ENCODE measurements at places on chromosomes 16 and 17.

DNA sequence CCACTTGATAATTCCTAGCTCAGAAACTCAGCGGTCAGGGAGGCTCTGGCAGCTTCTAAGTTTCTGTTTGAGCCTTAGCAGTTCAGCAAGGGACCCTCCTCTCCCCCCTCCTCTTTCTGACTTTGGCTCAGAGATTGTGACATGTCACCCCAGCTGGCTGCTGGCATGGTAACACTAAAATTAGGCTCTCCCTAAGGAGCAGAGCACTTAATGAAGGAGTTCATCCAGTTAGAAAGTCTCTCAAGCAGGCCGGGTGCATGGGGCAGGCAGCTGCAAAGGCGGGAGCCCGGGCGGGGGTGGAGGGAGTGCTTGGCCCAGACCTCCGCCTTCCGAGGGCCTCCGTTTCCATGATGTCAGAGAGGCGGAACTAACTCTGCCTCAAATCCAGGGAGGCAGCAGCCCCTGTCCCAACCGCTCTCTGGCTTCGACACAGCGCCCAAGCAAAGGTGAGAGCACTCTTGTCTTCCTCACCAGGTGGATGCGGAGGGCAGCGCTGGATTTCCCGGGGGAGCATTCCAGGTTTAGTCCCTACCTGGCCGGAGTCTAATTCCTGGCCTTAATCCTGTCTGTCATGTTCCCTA, 128.0 kb upstream of the PLCG2 start:
- DNase-seq: no peak

DNA sequence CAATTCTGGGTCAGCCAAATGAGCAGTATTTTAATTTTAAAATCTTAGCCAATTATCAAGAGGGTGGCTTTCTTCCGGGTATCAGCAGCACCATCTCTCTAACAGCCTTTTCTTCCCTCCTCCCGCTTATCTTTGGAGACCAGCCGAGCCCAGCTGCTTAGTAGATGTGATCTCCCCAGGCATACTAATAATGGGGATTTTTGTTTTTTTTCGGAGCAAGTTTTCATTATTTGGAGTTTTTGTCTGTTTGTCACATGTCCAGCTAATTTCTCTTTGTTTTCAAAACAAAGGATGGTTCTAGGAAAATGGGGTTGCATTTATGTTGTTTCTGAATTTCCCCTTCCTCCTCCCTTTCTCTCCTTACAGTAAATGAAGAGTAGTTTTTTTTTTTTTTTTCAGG, 170.5 kb upstream of the MPHOSPH6 start:
- DNase-seq: no peak

- DNase-seq: peak; percentile 65
These were observed 354.1 kb downstream of the SEC14L1 start for GRCh38 chr17:77494664-77495435.

DNA sequence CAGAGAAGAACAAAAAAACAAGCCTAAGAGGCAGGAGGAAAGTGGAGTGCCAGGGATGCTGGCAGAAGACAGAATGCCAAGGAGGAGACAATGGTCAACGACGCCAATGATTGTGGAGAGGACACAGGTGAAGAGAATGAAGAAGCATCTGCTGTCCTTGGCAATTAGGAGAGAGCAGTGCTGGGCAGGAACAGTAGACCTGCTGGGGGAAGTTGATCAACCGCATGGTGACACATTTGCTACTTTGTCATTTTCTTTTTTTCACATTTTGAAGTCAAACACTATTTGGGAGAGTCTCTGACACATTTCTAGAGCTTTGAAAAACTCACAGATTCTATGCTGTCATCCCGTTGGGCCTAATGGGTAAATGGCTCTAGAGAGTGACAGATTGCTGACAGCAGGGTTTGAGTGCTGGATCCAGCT, 1.1 kb upstream of the PIK3R6 start:
- no peak for DNase-seq

GRCh38 chr17:38601539-38602351, 4.0 kb downstream of the SRCIN1 start:
- no peak for DNase-seq

GRCh38 chr17:73187203-73187769, 5.6 kb upstream of the COG1 start:
- no peak for DNase-seq

DNA sequence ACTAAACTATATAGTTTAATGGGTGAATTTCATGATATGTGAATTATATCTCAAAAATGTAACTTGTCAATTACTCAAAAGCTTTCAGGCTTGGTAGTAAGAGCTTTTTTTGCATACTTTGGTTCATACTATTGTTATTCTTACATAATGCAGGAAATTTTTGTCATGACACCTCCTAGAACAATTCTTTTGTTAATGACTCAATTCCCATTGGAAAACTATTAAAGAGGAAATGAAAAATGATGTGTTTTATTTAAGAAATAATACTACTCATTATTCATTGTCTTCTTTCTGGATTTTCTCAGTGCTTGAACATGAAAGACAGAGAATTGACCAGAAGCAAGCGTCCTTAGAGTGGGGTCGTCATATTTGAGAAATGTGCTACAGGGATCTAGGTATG, 196.4 kb upstream of the KCNJ16 start:
- DNase-seq: no peak

GRCh38 chr17:53765609-53766008, 57.1 kb upstream of the KIF2B start:
- DNase-seq: no peak

- no peak for DNase-seq
These were observed 46.7 kb downstream of the PIPOX start for GRCh38 chr17:29089601-29090044.

- DNase-seq: no peak
These were observed 58.6 kb downstream of the ENGASE start for GRCh38 chr17:79133214-79133613.

- DNase-seq: peak; percentile 69
These were observed at the start of gene SIAH1 for GRCh38 chr16:48385253-48386150. TSS of gene SIAH1 (minus strand) at chr16:48385413. CDS start at chr16:48362428, 22,985 bp downstream.

GRCh38 chr16:67514382-67514828, 14.2 kb upstream of the RIPOR1 start:
- peak; percentile 29 for DNase-seq

- no peak for DNase-seq
These were observed 59.4 kb downstream of the MARF1 start for GRCh38 chr16:15583526-15583925.

DNA sequence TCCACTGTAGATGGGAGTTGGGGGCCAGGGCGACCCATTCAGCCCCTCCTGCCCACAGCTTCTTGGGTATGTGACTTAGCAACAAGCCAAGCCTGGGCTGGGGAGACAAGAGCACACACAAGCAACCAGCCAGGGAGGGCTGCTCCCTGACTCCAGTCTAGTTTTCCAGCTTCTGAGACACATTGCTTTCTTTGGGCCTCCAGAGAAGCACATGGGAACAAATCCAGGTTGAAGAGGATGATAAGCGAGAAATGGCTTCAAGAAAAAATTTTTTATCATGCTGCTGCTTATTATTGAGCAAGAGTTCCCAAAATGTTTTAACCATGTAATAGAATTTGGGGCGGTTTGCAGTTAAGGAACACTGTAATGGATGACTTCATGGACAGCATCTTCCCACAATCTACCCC, 173.7 kb downstream of the SOX9 start:
- no peak for DNase-seq

DNA sequence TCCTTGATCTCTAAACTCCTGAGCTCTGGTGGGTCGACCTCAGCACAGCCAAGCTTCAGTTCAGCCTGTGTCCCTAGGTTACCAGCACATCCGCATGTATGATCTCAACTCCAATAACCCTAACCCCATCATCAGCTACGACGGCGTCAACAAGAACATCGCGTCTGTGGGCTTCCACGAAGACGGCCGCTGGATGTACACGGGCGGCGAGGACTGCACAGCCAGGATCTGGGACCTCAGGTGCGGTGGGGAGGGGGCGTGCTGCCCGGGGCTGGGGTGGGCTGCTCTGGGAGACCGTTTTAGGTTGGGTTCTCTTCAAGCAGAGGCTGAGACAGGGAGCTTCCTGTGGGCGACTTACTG, 1.1 kb downstream of the MLST8 start:
- no peak for DNase-seq

- DNase-seq: no peak
These were observed 9.8 kb downstream of the PMFBP1 start for GRCh38 chr16:72162105-72162692.

GRCh38 chr17:79970576-79971068, 65.0 kb downstream of the TBC1D16 start:
- DNase-seq: no peak

GRCh38 chr16:20415541-20415940, 6.2 kb downstream of the ACSM5 start:
- no peak for DNase-seq

- DNase-seq: no peak
These were observed 12.7 kb upstream of the RNF135 start for GRCh38 chr17:30958187-30958586.

DNA sequence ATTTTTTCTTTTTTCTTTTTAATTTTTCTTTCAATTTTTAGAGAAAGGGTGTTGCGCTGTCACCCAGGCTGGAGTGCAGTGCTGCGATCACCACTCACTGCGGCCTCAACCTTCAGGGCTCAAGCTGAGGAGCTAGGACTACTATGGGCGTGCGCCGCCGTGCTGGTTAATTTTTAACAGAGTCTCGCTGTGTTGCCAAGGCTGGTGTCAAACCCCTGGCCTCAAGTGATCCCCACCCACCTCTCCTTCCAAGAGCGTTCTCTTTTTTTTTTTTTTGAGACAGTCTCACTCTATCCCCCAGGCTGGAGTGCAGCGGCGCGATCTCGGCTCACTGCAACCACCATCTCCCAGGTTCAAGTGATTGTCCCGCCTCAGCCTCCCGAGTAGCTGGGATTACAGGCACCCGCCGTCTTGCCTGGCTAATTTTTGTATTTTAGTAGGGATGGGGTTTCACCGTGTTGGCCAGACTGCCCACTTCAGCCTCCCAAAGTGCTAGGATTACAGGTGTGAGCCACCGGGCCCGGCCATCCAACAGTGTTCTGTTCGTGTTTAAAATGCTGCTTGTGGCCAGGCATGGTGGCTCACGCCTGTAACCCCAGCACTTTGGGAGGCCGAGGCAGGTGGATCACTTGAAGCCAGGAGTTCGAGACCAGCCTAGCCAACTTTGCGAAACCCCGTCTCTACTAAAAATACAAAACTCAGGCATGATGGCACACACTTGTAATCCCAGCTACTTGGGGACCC, 14.5 kb upstream of the RPL13 start:
- DNase-seq: no peak

GRCh38 chr17:66175892-66176291, 16.0 kb downstream of the CEP112 start:
- no peak for DNase-seq

DNA sequence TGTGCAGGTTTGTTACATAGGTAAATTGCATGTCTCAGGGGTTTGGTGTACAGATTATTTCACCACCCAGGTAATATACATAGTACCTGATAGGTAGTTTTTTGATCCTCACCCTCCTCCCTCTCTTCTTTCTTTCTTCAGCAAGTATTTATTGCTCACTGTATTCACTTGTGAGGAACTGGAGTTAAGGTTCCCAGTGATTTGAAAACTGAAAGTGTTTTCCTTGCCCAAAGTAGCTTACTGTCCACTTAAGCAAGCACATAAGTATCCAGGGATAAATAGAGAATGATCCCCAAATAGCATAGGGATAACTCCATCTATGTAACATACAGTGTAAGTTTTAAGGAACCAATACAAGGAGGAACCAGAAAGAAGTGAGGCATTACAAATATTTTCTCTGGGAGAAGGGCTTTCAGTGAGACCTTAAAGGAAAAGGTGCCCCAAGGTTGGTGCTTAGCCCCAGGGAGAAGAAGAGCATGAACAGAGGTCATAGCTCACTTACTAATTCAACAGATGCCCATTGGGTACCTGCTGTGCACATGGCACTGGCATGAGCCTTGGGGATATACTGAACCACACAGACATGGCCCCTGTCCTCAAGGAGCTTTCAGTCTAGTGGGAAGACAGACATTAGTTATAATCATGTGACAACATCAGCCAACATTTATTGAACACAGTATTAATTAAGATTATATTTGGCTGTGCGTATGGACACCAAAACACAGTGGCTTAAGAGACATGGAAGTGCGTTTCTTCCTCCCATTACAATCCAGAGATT, 17.0 kb downstream of the MYL4 start:
- DNase-seq: no peak

DNA sequence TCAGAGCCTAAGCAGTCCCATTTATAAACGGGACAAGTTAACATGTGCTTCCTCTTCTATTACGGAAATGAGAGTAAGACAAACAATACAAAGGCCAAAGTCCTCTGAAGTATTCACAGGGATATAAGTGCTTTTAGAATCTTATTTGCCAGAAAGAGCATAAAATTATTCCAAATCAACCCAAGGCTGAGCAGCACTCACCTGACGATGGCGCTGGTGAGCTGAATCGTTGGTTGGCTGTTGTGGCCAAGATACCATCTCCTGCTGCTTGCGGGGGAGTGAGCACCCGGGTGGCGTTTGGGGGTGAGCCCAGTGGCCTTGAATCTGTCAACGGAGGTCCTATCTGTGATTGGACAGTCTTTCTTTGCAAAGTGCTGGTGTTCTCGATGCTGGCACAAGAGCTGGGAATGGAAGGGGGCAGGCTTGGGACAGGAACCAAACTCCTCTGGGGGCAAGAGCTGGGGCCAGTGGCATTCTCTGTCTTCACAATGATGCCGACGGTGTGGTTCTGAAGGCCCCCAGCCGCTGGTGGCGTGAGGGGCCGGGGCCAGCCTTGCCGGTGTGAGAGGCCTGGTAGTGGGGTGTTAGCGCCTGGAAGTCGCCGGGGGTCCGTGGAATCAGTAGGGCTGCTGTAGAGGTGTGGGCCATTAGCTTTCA, 9.5 kb upstream of the DHRS13 start:
- no peak for DNase-seq

GRCh38 chr17:79038545-79039135, 14.7 kb downstream of the C1QTNF1 start:
- DNase-seq: peak; percentile 76

DNA sequence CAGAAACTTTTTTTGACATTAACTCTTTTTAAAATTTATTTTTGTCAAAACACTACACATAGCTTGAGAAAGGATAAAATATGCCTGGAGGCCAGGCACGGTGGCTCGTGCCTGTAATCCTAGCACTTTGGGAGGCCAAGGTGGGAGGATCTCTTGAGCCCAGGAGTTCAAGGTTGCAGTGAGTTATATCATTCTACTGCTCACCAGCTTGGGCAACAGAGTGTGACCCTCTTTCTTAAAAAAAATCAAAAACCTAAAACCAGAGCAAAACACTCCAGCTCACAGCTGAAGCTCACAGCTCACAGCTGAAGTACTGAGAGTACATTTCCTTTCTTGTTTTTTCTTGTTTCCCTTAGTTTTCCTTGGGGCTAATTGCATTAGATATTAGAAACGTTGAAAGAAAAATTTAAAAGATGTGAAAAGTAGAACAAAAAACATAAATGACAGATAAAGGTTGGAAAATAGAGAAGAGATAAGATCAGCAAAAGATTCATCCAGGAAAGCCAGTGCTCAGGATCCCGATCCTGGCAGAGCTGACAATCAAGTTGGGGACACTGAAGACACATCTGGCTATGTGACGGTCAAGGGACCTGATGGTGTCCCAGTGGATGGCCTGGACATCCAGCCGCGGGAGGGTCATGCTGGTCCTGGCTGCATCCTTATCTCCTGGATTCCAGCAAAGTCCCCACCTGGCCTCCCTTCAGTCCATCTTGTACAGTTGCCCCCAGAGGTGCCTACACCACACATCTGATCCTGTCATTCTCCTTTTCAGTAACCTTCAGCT, 9.8 kb downstream of the CHST6 start:
- DNase-seq: no peak

GRCh38 chr16:12016291-12016947, 39.9 kb downstream of the SNX29 start:
- no peak for DNase-seq

- no peak for DNase-seq
These were observed 19.7 kb downstream of the PITPNM3 start for GRCh38 chr17:6536566-6537065.
